ENCODE measurements at places on chromosomes 6 and 20.

DNA sequence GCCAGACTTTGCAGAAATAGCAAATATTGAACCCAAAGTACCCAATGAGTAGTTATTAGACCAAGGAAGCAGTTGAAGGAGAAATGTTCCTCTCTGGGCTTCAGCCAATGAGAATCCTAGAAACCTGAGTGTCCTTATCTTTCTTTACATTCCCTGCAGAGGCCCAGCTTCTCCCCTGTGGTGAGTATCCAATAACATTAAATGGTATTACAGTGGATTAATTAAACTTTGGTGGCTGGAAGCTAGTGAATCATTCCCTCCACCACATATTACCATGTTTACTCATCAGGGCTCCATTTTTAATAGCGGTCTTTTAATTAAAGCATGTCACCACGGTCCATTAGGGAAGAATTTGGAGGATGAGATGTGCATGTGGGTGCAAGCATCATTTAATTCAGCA lies 74.0 kb downstream of the UNC5CL start:
- no peak for DNase-seq

GRCh38 chr6:12973386-12973785 lies 256.8 kb downstream of the PHACTR1 start:
- no peak for DNase-seq

GRCh38 chr6:51559059-51559458 lies 528.4 kb downstream of the PKHD1 start:
- no peak for DNase-seq

- DNase-seq = no peak
Measured at GRCh38 chr6:53730767-53731166, 64.0 kb upstream of the LRRC1 start.

All from stimulated activated CD8-positive, alpha-beta memory T cell treated with anti-CD3 and anti-CD28 coated beads, Interleukin-7, amount 100 ng/mL, for 1 hour (primary cell).